DMS79 (cell line): ENCODE measurements at places on chromosomes 2 and 18.

- DNase-seq, result no peak
These were observed 1.8 kb downstream of the LPIN1 start for GRCh38 chr2:11748018-11748860.

GRCh38 chr18:75221897-75222296, 11.3 kb downstream of the TSHZ1 start:
- no peak for DNase-seq

DNA sequence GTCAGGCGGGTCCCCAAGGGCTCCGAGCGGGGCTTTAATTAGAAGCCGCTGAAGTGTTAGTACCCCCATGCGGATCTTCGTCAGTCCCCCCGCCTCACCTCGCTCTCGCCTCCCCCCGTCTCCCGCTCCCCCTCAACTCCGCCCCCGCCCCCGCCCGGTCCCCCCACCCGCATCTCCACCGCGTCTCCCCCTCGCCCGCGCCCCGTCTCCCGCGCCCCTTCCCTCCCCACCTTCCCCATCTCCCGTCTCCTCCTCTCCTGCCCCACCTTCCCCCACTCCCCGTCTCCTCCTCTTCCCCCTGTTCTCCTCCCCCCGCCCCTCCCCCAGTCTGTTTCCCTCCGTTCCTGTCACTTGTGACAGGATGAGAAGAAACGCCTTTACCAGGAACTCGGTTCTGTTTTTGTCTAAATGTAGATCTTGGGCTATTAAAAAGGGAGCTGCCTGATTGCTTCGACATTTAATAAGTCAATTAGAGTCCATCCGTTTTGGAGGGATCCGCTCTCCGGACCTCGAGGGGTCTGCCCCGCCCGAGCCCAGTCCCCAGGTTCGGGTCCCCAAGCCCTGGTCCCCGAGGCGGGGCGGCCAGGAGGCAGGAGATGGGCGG, 969 bp upstream of the ALKAL2 start:
- peak; percentile 1 for DNase-seq

GRCh38 chr2:72892506-72893173, 5.4 kb downstream of the SPR start:
- no peak for DNase-seq

GRCh38 chr2:129716781-129717559, 262.5 kb upstream of the RAB6C start:
- DNase-seq, result no peak

- DNase-seq, result no peak
These were observed 77.4 kb downstream of the THNSL2 start for GRCh38 chr2:88247531-88247930.

- no peak for DNase-seq
These were observed 69.6 kb downstream of the R3HDM1 start for GRCh38 chr2:135600915-135601314.

GRCh38 chr18:67386032-67386431, 130.5 kb downstream of the DSEL start:
- DNase-seq, result no peak

DNA sequence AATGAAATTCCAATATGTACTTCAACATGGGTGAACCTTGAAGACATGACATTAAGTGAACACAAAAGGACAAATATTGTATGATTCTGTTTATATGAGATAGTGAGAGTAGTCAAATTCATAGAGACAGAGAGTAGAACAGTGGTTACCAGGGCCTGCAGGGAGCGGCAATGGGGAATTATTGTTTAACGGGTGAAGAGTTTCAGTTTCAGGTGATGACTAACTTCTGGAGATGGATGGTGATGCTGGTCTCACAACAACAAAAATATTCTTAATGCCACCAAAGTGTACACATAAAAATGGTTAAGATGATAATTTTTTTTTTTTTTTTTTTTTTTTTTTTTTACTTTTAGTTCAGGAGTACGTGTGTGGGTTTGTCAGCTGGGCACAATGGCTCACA, 109.4 kb upstream of the TMEM200C start:
- DNase-seq, result no peak

- no peak for DNase-seq
These were observed 122.0 kb downstream of the MDH1 start for GRCh38 chr2:63710732-63711131.

GRCh38 chr2:208982831-208983230, 441.0 kb upstream of the MAP2 start:
- DNase-seq, result no peak

DNA sequence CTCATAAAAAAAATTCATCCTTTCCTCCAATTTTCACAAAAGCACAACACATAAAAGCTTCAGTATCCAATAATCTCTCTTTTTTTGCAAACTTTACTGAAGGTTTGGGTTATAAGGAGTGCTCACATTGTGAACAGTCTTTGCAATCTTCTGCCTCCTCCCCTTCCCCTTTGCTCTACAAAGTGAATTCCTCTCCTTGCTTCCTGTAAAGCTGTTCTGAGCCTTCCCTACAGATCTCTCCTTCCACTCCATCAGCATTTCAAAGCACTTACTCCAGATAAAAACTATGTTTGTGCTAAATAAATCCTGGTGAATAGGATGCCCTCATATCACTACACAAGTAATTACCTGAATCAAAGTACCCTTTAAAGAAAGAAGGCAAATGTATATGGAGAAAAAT, 4.6 kb upstream of the PDK1 start:
- no peak for DNase-seq

DNA sequence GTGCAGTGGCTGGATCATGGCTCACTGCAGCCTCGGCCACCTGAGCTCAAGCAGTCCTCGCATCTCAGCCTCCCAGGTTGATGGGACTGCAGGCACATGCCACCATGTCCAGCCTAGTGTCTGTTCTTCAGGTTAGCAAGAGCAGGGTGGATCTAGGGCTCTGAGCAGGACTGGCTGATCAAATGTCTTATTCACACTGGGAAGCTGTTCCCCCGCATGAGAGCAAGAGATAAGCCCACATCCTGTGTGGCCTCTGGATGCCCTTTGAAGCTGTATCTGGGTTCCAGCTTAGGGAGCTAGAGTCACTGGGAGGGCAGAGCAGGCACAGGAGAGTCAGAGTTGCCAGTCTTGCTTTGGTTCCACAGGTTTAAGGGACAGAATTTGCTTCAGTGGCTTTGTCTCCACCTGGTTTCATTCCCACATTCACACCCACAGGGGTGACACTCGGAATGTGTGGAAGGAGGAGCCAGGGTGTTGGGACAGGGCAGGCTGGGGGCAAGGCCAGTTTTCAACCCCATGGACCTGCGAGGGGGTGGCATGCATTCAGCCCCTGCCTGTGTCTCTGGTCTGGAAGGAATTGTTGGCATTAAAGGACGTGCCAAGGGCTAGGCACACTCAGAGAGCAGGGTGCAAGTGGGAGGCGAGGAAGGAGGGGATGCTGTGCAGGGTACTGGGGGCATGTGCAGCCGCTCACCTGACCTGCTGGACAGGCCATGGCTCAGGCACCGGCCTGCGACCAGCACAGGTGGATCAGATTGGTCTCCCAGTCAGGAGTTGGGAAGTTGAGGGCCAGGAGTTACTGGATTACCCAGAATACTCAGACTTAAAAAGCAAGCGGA, 24.5 kb downstream of the PTPN18 start:
- DNase-seq, result no peak

DNA sequence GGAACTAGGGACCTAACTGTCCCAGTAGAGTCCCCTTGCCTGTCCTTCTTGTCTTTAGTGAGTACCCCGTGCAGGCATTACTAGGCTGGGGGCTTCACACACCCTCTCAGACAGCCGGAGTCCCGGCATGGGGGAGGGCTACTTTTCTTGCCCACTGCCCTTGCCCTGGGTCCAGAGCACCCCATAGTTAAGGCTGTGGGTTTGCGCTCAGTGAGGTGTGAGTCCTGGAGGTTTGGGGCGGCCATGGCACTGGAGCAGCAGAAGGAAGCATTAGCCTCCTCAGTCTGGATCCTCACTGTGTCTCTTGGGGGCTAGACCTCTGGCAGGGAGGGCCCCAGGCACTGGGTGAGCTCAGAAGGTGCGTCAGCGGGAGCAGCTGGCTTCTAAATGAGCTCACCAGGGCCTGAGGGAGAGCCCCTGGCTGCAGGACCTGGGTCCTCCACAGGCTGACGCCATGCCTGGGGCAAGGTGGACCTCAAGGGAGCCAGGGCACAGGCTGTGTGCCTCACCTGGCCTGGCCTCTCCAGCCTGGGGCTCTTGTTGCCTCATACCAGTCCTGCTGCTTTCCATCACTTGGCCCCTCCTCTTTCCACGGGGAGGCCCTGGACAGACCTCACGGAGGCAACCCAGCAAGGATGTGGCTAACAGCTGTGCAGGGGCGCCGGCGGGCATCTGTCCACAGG, 27.4 kb downstream of the HS6ST1 start:
- DNase-seq, result no peak

- no peak for DNase-seq
These were observed 516.7 kb downstream of the NR4A2 start for GRCh38 chr2:155815851-155816250.

- DNase-seq, result no peak
These were observed 15.8 kb downstream of the TMEM200C start for GRCh38 chr18:5879479-5879882.

GRCh38 chr18:13608791-13609532, 117.4 kb downstream of the FAM210A start:
- peak; percentile 34 for DNase-seq

- no peak for DNase-seq
These were observed 34.5 kb downstream of the COL3A1 start for GRCh38 chr2:189008555-189009262.

- DNase-seq, result no peak
These were observed 26.9 kb downstream of the INPP4A start for GRCh38 chr2:98471402-98472131.

DNA sequence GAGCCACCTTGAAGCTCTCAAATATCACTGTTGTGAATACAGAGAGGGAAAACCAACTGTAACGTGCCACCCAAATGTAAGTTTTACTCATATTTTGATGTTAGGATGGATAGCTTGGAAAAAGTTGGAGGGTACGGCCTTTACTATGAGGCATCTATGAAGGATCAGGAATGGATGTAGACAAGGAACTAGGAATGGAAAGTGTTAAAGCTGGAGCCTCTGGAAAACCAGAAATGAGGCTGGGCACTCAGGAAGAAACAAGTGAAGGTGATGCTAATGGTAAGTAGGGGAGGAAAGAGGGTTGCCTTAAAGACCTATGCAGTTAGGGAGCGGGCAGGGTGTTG, 204 bp downstream of the TXNDC2 start:
- DNase-seq, result no peak

DNA sequence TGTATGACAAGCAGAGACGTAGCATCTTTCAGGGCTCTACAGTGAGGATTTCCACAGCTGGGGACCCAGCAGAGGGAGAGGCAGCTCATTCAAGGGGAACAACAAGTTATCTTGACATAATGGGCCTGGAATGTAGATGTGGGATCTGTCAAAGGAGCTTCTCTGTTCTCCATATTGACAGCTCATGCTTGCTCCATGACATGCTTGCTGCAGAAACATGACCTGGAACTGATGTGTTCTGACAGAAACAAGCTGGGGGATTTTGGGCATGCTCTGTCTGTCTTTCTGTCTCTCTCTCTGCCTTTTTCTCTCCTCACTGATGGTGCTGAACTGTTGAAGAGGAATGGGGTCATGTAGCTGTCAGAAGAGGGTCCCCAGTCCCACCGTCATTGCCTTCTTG, 79.6 kb downstream of the MMADHC start:
- no peak for DNase-seq

DNA sequence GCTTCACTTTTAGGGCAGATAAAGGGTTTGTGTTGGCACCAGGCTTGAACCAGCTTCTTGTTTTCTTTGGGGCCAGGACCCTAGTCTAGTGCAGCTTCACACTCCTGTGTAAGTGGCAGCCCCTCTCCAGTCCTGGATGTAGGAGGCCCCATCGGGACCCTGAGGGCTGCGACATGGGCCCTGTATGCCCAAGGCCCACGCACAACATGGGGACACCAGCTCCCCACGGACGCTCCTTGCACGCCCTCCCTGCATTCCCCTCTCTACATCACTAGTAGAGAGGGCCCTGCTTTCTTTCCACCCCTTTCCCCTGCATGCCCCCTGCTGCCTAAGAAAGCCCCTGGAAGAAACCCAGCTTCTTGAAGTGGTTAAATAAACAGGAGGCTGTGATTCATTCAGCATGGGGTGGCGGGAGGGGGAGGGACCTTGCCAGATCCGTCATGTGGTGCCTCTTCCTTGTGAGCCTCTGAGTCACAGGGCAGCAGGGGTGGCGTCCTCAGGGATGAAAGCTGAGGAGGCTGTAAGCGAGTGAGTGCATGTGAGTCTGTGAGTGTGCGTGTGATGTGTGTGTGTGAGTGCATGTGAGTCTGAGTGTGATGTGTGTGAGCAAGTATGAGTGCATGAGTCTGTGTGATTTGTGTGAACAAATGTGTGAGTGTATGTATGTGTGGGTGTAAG, 42.5 kb downstream of the COPS8 start:
- DNase-seq, result no peak

DNA sequence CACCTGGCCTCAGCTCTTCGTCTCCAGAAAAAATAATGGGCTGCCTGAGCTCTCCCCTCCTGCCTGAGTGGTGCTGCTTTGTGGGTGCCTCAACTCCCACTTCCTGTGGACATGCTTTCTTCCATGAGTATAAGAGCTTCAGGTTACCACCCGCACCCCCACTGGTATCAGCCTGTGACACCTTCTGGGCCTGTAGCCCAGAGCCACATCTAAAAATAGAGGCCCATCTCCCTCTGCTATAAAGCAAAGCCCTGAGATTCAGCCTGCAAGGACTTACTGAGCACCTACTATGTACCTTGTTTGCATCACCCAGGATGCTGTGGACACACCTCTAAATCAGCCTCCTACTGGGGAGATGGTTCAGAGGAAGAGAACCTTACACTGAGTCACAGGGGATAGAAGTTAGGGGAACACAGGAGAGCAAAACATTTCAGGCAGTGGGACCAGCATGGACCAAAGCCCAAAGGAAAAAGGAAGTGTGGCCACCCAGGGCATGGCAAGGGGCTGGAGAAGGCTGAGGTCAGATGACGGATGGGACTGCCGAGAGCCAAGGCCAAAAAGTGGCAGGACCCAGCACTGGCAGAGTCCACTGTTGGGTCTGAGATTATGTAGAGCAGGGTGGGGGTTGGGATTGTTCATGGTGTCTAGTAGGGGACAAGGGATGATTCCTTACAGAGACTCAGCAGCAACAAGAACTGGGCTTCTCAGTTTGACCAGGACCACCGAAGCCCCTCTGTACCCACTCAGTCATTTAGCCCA, 123.7 kb upstream of the PPP1CB start:
- no peak for DNase-seq

GRCh38 chr2:79275197-79275596, 115.6 kb upstream of the REG3A start:
- DNase-seq, result no peak

GRCh38 chr2:207252979-207253645, 87.4 kb upstream of the KLF7 start:
- peak; percentile 59 for DNase-seq

DNA sequence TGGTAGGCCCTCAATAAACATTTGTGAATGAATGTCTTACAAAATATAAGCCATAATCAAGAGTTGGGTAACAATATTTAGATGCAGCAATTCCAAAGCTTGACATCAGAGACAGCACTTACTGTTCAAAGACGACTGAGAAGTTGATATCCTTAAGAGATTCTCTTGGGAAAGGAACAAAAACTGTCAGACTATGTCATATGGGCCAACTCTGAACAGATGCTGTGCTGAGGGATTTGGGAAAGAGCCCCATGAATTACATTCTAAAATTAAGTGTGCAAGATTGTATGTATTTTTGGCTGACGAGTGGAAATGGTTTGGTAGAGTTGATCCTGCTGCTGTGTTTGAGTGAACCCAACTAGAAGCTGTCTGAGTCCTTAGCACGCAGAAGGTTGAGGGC, 250.7 kb upstream of the LINC00305 start:
- no peak for DNase-seq
